Activated T-helper 2 cell treated with anti-CD3 and anti-CD28 coated beads, Interferon-gamma antibody, Interleukin-2, Interleukin-4, amounts not matched to agents 10 μg/mL and 5 μg/mL and 100 μg/mL, durations not matched to agents 14 hours and 24 hours and 36 hours (primary cell): ENCODE measurements at places on chromosomes 5 and 9. TPM values are rescaled to one million over a fixed set of nuclear protein-coding genes. Genes with fewer than 3 reads are reported as not detected.

- H3K36me3 ChIP-seq, result no peaks in the 10 kb centered on the region
- H3K27ac ChIP-seq, result no peak overlapping the region
- no peak overlapping the region for H3K4me3 ChIP-seq
- no peak for DNase-seq
- no peaks in the 10 kb centered on the region for H3K27me3 ChIP-seq
Observed at GRCh38 chr5:147439254-147439653, 70.6 kb downstream of the DPYSL3 start.

Gene ENHO
- not detected in 2 replicates for total RNA-seq

- no peak for DNase-seq
- H3K27ac ChIP-seq, result no peak overlapping the region
- H3K4me3 ChIP-seq, result no peak overlapping the region
Observed at GRCh38 chr9:108812396-108813025, 43.3 kb downstream of the ACTL7B start.

DNA sequence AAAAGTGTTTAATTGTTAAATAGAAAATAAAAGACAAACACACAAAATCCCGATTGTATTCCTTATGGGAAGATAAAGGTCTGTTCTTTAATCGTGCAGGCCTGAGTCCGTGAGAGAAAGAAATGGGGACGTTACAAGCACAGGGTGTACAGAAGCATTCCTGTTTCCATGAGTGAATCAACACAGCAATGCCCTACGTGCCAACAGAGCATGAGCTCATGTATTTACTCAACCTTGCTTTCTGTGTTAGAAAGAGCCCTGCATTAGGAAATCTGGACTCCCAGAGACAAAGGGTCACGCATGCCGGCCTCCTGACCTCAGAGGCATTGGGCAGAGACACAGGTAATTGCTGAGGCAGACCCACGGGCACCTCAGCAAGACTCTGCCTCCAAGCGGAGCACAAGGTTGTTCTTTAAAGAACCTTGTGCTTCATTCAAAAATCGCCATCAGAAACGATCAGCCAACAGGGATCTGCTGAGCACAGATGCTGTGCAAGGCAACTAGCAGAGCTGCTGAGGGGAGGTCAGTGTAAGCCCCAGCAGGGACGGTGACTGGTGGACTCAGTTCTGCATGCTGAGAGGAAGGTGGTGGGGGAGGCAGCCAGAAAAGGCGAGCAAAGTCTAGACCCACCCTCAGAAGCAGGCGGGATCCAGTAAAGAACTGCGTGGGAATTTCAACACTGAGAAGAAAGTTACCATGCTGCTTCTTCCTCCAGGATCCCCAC is 101.0 kb downstream of the TLE1 start:
- no peaks in the 10 kb centered on the region for H3K36me3 ChIP-seq
- H3K4me3 ChIP-seq, result no peak overlapping the region
- H3K27ac ChIP-seq, result no peak overlapping the region
- no peaks in the 10 kb centered on the region for H3K27me3 ChIP-seq

- H3K36me3 ChIP-seq, result no peaks in the 10 kb centered on the region
- no peaks in the 10 kb centered on the region for H3K27me3 ChIP-seq
- H3K4me1 ChIP-seq, result no peaks in the 10 kb centered on the region
- no peak for DNase-seq
- no peak overlapping the region for H3K4me3 ChIP-seq
- no peak overlapping the region for H3K27ac ChIP-seq
Observed at GRCh38 chr9:116576386-116576785, 110.7 kb upstream of the TRIM32 start.

Gene ARHGEF39
- total RNA-seq, result 11.1 and 12.3 TPM in 2 replicates

Gene PCDHGA3
- 0.11 and 0.16 TPM in 2 replicates for total RNA-seq

- no peaks in the 10 kb centered on the region for H3K36me3 ChIP-seq
- no peaks in the 10 kb centered on the region for H3K27me3 ChIP-seq
- DNase-seq, result no peak
- no peak overlapping the region for H3K27ac ChIP-seq
- no peaks in the 10 kb centered on the region for H3K4me1 ChIP-seq
- no peak overlapping the region for H3K4me3 ChIP-seq
Observed at GRCh38 chr5:117982691-117983090, 1005.7 kb downstream of the DTWD2 start.

GRCh38 chr5:132227485-132228240 is at the start of gene P4HA2:
Gene P4HA2, minus strand, starts transcription at chr5:132227853. Its CDS starts 9,227 bp downstream, at chr5:132218626.
- peaks cover 56% of the 10 kb centered on the region for H3K4me1 ChIP-seq
- H3K4me3 ChIP-seq, result peak within 1 kb of the TSS; percentile 76
- no peak within 1 kb of the TSS for H3K27ac ChIP-seq
- peaks cover 28% of the 10 kb centered on the region for H3K36me3 ChIP-seq
- peaks cover 12% of the 10 kb centered on the region for H3K27me3 ChIP-seq

- DNase-seq, result no peak
- no peak overlapping the region for H3K4me3 ChIP-seq
- peaks cover 13% of the 10 kb centered on the region for H3K36me3 ChIP-seq
- H3K27me3 ChIP-seq, result no peaks in the 10 kb centered on the region
- H3K4me1 ChIP-seq, result no peaks in the 10 kb centered on the region
- no peak overlapping the region for H3K27ac ChIP-seq
Observed at GRCh38 chr5:149766460-149767280, 36.6 kb downstream of the PPARGC1B start.

- H3K27ac ChIP-seq, result no peak overlapping the region
- peaks cover 41% of the 10 kb centered on the region for H3K36me3 ChIP-seq
- no peaks in the 10 kb centered on the region for H3K27me3 ChIP-seq
Observed at GRCh38 chr5:40368200-40368599, 311.5 kb upstream of the PTGER4 start.

Gene CAMSAP1
- 44.2 and 44.4 TPM in 2 replicates for total RNA-seq

Gene ENTPD2
- total RNA-seq, result not detected in 2 replicates

- H3K4me3 ChIP-seq, result no peak overlapping the region
- no peak overlapping the region for H3K27ac ChIP-seq
- no peaks in the 10 kb centered on the region for H3K36me3 ChIP-seq
- no peak for DNase-seq
- H3K27me3 ChIP-seq, result no peaks in the 10 kb centered on the region
Observed at GRCh38 chr9:105066275-105066865, 138.4 kb upstream of the ABCA1 start.

DNA sequence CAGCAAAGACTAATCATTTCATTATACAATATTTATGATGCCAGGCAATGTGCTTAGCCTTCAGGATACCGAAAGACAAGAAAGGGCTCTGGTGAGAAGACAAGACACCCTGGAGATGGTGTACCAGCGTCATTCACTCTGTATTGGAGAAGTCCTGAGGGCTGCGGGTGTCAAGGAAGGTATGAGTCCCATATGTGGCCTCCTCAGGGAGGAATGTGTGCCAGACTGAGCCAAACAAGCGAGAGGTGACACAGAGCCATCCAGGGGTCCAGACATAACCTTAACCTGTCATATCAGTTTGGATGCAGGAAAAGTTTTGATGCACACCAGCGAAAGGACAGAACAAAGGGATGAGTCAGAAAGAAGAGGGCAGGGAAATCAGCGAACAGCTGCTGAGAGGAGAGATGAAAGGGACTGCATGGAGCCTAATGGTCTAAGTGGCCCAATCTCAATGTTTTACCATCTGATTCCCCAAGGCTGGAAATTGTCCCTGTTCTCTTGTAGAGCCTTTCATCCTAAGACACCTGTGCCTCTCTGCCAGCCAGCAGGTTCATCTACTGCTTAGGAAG is 38.9 kb downstream of the ADRA1B start:
- H3K4me3 ChIP-seq, result no peak overlapping the region
- no peaks in the 10 kb centered on the region for H3K36me3 ChIP-seq
- H3K27me3 ChIP-seq, result peaks cover 11% of the 10 kb centered on the region
- H3K4me1 ChIP-seq, result no peaks in the 10 kb centered on the region

Gene CDH12
- not detected in 2 replicates for total RNA-seq

GRCh38 chr9:29966247-29966646 is 2393.0 kb upstream of the C9orf72 start:
- H3K27me3 ChIP-seq, result no peaks in the 10 kb centered on the region
- no peak overlapping the region for H3K27ac ChIP-seq
- H3K36me3 ChIP-seq, result no peaks in the 10 kb centered on the region
- no peak overlapping the region for H3K4me3 ChIP-seq
- H3K4me1 ChIP-seq, result no peaks in the 10 kb centered on the region

- no peak overlapping the region for H3K4me3 ChIP-seq
- no peak overlapping the region for H3K27ac ChIP-seq
Observed at GRCh38 chr5:108093186-108093585, 288.7 kb downstream of the FBXL17 start.

DNA sequence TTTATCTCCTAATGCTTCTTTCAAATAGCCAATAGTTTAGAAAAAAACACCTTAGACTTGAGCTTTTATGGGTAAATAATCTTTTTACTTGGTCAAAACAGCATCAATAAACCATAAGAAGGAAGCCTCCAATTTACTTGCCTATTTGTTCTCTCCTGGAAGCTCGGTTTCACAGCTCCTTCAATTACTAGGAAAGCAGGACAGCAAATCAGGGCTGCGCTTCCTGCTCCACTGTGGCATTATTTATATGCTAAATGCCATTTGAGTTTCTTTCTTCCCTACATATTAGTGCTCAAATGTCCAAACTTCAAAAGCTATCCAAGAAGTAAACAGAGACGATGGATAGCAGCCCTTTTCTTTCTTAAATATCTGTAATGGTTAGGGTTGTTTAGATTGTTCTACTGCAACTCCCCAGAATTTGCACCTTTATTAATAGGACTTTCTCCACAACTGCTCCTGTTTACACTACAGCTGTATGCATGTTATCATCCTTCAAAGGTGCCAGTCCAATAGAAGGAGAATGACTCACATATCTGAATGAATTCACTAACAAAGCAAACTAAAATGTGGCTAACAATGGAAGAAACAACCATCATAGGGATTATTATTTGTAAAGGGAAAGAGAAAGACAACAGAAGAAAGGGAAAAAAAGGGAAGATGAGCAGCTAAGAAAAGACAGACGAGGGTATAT is 58.7 kb downstream of the MED27 start:
- no peaks in the 10 kb centered on the region for H3K36me3 ChIP-seq
- no peaks in the 10 kb centered on the region for H3K4me1 ChIP-seq
- H3K27ac ChIP-seq, result no peak overlapping the region
- no peaks in the 10 kb centered on the region for H3K27me3 ChIP-seq

Gene CARTPT
- total RNA-seq, result not detected in 2 replicates

Gene NPR3
- 0.02 TPM in 1 of 2 replicates, not detected in the other for total RNA-seq

DNA sequence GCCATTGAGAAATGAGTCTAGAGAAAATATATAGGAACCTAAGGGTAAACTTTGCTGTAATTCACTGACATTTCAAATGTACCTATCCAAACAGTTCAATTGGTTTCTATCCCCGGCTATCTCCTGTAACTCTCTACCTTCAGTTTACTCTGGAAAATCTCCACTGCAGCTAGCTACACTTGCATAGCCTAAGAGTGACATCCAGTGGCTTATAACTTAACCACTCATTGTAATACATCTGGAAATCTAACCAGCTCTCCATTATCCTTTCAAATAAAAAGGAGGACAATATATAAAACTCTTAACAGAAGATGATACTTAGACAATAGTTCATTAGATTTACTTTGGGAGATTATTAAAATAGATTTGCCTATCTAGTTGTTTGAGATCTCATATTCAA is 35.3 kb upstream of the SPDL1 start:
- no peak overlapping the region for H3K4me3 ChIP-seq
- peaks cover 5% of the 10 kb centered on the region for H3K4me1 ChIP-seq
- H3K36me3 ChIP-seq, result no peaks in the 10 kb centered on the region
- peaks cover 53% of the 10 kb centered on the region for H3K27me3 ChIP-seq
- no peak for DNase-seq

DNA sequence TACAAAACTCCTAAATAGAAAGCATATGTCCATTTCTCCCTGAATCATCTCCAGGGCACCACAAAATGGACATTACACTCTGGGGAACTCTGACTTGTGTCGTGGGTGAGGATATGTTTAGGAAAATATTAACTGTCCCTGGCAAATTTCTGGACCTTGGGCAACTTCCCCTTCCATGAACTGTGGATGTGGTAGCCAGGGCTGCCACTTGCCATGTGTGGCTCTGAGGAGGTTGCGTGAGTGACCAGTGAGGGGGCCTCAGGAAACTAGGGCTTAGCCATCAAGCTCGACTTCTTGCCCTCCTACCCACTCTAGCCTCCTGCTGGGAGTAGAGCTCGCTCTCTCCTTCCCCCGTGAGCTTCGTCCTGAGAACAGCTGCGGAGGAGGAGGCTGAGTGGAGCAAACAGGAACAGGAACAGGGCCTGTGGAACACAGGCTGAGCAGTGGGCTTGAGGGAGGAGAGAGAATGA is 13.8 kb upstream of the STC2 start:
- H3K36me3 ChIP-seq, result no peaks in the 10 kb centered on the region
- no peak overlapping the region for H3K27ac ChIP-seq
- H3K4me3 ChIP-seq, result no peak overlapping the region

DNA sequence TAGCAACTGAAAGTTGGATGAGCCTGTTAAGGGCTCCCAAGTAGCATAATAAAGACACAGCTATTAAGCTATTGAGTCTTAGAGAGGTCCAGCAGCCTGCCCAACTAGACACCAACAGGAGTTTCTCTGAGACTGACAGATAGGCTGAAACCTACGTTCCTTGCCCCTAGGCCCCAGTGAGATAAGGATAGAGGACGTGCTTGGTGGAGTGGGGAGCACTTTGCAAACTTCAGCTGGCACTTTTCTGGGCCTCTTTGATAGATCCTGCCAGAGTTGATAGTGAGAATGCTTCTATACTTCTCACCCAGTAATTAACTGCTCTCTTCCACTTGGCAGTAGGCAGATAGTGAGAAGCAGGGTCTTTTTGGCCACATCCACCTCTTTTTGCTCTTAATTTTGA is 20.8 kb upstream of the CTNNA1 start:
- no peak overlapping the region for H3K4me3 ChIP-seq
- peaks cover 3% of the 10 kb centered on the region for H3K4me1 ChIP-seq
- peaks cover 16% of the 10 kb centered on the region for H3K27me3 ChIP-seq
- no peaks in the 10 kb centered on the region for H3K36me3 ChIP-seq
- no peak overlapping the region for H3K27ac ChIP-seq

Gene HAVCR2
- total RNA-seq, result 48.6 and 50.5 TPM in 2 replicates

DNA sequence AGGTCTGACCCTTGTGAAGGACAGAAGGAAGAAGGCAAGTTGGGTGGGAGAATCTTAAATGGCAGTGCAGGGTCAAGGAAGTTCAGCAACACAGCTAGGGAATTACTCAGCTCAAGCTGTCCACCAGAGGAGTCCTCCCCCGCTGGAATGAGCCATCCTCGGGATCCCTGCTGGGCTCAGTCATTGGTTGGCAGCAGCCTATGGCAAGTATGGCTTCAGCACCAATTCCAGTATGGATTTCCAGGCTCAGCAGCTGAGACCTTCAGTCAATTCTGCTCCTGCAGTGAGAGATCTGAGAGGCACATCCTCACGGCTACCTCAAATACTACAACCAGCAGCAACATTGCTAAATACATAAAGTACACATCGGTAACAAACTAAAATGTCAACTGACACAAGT is 280.6 kb upstream of the PIK3R1 start:
- no peaks in the 10 kb centered on the region for H3K4me1 ChIP-seq
- no peak overlapping the region for H3K27ac ChIP-seq
- H3K27me3 ChIP-seq, result no peaks in the 10 kb centered on the region
- DNase-seq, result no peak
- no peaks in the 10 kb centered on the region for H3K36me3 ChIP-seq
